ENCODE measurements at places on chromosomes 7 and 10.
A peak's percentile ranks its signal among the peaks of the same experiment; 100 is the strongest.

- no peak for DNase-seq
These were observed 75.9 kb downstream of the ICA1 start for GRCh38 chr7:8185926-8186683.

GRCh38 chr7:8391353-8392062 lies 41.9 kb upstream of the NXPH1 start:
- no peak for DNase-seq

GRCh38 chr7:32494946-32495297 lies 367 bp upstream of the AVL9 start:
- DNase-seq = peak; percentile 14

- DNase-seq = no peak
These were observed 560.8 kb upstream of the FZD8 start for GRCh38 chr10:36202881-36203280.

DNA sequence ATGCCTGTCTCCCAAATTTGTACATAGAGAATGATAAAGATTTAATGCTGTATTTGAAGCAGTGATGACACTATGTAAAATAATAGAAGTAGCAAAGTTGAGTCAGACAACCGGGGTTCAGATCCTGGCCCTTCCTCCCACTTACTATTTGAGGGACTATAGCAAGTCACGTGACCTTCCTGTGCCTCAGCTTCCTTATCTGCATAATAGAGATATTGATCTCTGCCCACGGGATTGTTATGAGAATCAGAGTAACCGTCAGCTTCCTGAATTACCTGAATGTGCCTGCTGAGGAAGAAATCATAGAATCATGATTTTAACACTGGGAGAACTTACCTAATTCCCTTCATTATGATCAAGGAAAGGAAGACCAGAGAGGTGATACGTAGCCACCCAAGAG lies 26.9 kb downstream of the CASP7 start:
- DNase-seq = no peak

- no peak for DNase-seq
These were observed 88.6 kb upstream of the KCNIP2 start for GRCh38 chr10:101932183-101932582.

DNA sequence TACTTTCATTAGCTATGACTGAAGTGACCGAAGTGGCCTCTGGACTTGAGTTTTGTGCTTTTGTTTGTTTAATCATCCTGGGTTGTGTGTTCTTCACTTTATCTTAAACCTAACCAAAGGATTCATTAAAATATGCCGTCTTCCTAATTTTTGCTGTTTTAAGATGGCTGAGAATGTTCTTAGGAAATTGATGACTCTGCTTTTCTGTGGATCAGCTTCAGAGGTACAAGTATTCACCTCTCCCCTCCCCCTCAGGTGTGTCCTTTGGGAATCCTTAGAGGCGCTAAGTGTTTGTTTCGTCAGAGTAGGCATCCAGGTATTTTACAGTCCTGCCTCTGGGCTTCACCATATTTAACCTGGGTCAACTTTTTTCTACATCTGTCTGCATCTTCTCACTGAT lies 1.1 kb downstream of the CCDC126 start:
- no peak for DNase-seq

DNA sequence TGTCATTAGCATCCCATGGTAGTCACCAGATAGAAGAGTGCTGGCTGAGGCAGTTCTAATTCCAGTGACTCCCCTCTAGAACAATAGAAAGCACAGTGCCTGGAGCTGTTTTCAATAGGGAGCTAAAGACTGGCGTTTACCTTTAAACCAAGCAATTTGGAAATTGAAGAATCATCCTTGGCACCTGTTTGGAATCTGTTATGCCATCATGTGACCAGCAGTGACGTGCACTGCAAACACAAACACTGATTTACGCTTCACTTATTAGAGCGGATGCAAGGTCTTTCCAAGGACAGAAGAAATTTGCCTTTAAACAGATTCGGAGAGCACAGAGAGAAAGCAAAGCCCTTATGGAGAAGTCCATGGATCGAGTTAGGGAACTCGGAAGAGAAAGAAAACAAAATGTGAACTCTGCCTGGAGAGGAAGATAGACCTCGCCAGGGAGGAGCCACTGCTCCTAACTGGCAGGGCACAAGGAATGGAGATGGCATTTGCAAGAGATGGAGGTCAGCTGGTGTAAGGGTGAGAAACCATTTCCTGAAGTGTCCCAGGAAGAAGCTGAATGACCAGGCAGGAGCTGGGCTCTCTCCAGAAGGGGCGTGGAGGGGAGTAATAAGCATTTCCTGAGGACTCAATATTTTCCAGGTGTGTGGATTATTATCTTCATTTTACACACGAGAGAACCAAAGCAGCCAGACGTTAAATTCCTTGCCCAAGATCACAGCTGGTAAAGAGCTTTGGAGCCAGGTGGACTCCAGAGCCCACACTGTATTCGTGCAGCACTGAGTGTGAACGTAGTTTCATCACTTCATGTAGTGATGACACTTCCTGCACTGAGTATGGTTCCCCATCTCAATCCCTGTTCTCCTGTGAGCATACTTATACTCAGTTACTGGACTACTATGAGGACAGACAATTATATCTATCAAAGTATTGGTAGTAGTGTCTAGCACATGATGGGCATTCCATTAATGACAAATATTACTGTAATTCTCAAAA lies 97.7 kb downstream of the CUBN start:
- DNase-seq = no peak

DNA sequence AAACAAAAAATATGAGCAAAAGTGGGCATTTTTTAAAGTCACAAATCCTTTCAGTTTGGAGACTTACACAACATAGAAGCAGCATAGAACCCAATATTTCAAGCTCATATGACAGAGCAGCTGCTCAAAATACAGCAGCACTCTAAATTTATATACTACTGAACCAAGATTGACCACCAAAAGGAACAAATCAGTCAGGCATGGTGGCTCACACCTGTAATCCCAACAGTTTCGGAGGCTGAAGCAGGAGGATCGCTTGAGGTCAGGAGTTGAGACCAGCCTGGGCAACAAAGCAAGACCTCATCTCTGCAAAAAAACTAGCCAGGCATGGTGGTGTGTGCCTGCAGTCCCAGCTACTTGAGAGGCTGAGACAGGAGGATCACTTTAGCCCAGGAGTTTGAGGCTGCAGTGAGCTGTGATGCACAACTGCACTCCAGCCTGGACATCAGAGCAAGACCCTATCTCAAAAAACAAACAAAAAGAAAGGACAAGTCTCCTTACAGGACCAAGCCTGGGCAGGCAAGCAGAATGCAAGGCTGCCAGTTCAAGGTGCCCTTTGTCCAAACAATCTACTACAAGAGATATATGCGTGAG lies 40.0 kb downstream of the PARD3 start:
- DNase-seq = no peak

All from fibroblast of skin of right quadriceps (primary cell).